ENCODE measurements at places on chromosomes 4 and X.

- no peak for DNase-seq
Observed at GRCh38 chr4:116899561-116899960, 185.8 kb downstream of the TRAM1L1 start.

DNA sequence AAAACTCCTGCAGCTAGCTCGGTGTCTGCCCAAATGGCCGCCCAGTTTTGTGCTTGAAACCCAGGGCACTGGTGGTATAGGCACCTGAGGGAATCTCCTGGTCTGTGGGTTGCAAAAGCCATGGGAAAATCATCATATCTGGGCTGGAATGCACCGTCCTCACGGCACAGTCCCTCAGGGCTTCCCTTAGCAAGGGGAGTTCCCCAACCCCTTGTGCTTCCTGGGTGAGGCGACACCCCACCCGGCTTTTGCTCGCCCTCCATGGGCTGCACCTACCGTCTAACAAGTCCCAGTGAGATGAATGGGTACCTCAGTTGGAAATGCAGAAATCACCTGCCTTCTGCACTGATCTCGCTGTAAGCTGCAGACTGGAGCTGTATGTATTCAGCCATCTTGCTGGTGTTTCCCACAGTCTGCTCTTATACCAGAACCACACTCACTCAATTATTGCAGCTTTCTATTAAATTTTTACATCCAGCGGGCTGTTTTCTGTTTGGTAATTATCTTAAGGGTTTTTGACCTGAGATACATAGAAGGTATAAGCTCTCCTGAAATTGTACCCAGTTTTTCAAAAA lies 36.7 kb upstream of the NPNT start:
- DNase-seq, result no peak

GRCh38 chrX:82998163-82998562 lies 509.9 kb upstream of the POU3F4 start:
- DNase-seq, result no peak

DNA sequence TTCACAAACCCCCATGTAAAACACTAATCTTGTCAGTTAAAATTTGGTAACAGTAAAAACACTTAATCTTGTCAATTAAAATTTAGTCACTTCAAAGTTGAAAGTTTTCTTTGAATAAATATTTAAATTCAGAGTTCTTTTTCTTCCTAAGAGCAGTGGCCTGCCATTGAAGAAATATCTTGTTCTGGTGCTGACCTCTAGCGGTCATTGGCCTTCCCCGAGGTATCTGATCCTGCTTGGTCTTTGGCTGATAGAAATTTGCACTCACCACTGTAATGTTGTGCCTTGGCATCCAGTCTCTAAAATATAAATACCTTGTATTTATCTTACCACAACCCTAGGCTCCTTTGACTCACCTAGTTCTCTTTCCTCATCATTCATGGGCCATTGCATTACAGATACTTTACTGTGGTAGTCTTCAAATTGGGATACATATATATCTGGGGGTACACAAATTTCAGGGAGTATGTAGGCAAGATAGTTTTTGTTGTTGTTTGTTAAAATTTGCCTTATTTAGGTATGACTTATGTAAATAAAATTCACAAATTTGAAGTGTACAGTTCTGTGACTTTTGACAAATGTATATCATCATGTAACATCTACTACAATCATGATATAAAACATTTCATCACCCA lies 6.7 kb upstream of the ART3 start:
- no peak for DNase-seq

GRCh38 chrX:154051201-154051810 lies 31.6 kb upstream of the IRAK1 start:
- DNase-seq, result peak; percentile 20

DNA sequence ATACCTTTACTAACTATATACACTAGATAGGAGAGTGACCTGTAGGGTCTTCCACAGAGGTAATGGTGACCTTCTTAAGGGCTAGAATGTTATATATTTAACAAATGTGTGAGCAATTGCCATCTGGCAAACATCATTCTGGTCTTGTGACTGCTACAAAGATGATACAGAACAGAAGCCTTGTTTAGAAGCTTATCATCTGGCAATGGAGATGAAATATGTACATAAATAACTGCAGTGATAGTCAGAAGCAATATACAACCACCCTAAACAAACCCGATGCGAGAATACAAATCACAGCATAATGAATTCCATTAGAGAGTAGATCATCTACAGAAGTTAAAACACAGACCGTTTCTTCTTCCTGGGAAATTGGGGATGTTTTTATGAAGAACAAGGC lies 952.7 kb upstream of the SLIT2 start:
- DNase-seq, result no peak

DNA sequence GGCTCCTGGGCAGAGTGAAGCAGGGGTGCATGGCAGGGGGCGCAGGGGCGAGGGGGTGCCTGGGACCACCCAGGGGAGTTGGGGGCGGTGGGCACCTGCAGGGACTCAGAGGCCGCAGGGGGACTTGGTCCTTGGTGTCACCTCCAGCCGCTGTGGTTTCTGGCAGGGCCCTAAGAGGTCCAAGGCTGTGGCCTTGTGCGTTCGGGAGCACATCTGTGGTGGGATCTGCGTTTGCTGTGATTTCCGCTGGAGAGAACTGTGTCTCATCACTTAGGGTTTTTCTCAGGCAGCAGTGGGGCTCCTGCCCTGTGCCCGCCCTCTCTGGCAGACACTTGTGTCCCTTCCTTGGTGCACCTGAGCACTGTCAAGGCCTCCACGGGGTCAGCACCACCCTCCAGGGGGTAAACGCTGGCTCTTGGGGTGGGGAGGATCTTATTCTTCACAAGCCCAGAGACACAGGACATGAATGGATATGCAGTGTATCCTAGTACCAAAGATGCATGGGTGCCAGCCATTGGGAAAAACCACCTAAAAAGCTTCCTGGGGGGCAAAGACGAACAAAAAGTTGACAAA lies 66.5 kb downstream of the ACOX3 start:
- no peak for DNase-seq

DNA sequence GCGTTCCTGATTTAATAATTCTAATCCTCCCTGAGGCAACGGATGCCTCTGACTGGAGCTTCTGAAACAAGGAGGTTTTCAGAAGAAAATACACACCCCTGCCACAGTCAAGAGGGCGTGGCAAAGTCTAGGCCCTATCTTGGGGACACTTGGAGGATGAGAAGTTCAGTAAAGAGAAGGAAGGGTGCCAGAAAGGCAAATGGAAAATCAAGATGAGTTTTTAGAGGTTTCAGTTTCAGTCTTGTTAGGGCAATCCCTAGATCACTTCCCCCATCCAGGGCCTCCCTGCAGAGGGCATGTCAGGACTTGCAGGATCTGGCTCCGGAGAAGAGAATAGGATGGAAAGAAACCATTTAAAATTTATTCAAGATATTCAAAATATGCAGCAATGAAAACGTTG lies 28.5 kb upstream of the FGF2 start:
- no peak for DNase-seq

DNA sequence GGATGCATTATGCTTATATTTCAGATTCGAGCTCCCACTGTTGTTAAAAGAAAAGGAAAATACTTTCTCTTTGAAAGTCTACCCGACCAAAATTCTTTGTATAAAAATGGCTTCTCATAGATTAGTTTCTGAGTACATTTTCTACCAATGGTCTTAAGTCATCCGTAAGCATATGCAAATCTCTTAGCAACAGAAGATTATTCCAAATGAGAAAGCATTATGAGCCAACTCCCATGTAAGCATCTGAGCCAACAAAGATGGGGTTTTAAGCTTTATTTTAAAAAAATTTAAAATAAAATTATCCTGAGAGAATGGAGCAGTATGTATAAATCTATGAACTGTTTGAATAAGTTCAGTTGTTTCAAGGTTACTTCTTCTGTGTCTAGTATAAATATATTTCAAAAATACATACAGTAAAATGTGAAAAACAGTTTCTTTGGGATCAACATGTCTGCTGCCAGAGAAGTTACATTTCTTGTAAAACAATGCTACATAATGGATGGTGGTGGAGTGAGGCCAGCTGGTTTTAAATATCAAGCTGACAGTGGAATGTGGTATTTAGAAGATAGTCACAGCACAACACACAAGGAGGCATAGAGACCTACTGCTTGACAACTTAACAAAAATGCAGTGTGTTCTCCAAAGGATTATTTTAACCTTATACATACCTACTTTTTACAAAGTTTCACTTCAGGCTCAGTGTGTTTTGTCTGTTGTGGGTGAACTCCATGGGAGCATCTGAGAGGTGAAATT lies 199.5 kb upstream of the DIPK2B start:
- no peak for DNase-seq

- no peak for DNase-seq
Observed at GRCh38 chr4:123980736-123981300, 584.2 kb downstream of the SPRY1 start.

DNA sequence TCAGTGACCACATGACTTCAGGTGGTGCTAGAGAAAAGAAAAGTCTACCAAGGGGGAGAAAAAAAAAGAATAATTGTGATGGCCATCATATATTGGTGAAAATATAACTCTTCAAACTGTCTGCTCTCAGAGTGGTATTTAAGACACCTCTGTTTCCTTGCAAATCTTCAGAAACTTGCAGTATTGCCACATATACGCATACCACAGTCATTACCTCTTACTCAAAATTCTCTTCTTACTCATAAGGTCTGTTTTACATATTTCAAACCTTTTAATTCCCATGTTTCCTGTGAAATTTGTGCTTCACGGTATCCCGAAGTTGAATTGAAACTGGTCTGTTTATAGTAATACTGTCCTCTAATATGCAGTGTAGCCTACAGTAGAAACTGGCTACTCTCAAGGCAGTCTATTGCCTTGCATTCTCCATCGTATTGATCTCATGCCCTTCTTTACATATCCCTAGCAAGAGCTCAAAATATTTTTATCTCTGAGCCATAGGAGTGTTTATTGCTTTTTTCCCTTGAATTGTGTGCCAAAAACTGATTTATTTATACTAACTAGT lies 34.7 kb upstream of the LHFPL1 start:
- no peak for DNase-seq

DNA sequence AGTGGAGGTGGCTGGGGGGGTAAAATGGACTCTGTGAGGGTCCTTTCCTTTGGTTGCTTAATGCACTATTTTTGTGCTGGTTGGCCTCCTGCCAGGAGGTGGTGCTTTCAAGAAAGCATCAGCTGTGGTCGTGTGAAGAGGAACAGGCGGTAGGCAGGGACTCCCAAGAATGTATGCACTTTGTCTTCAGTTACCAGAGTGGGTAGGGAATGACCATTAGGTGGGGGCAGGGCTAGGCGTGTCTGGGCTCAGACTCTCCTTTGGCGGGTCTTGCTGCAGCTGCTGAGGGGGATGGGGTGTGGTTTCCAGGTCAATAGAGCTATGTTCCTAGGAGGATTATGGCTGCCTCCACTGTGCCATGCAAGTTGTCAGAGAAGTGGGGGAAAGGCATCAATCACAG lies 509.0 kb downstream of the PCDH19 start:
- no peak for DNase-seq

DNA sequence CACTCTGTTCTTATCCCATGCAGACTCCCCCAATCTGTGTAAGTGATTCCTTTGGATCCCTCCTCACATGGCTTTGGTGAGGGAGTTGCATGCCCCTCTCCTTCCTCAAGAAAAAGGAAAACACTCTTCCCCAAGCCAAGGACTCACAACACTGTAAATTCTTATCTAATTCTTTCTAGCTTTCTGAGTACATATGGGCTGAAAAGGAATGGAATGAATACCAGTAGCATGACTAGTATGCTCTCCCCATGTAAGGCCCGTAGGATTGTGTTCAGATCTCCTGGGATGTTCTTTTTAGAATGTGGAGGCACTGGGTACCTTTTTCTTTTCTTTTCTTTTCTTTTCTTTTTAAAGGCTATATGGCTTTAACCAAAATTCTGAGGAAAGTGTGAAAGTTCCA lies 17.0 kb upstream of the MAGED1 start:
- DNase-seq, result no peak

DNA sequence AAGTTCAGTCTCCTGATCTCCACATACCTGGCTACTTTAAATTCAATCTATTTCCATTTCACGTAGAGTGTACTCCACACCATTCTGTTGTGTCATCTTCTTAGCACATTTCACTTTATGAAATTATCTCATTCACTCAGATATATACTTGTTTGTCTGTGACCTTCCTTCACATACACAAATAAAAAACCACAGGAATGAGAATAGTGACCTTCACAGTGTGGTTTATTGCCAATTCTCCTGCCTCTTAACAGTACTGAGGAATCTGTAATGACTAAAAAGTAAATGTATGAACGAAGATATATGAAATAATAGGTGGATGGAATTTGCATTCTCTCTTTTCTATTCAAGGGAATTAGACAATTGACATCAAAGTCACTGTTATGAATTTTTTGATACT lies 183.9 kb upstream of the PCDH7 start:
- no peak for DNase-seq

- DNase-seq, result no peak
Observed at GRCh38 chrX:9958183-9958582, 9.0 kb upstream of the CLDN34 start.

DNA sequence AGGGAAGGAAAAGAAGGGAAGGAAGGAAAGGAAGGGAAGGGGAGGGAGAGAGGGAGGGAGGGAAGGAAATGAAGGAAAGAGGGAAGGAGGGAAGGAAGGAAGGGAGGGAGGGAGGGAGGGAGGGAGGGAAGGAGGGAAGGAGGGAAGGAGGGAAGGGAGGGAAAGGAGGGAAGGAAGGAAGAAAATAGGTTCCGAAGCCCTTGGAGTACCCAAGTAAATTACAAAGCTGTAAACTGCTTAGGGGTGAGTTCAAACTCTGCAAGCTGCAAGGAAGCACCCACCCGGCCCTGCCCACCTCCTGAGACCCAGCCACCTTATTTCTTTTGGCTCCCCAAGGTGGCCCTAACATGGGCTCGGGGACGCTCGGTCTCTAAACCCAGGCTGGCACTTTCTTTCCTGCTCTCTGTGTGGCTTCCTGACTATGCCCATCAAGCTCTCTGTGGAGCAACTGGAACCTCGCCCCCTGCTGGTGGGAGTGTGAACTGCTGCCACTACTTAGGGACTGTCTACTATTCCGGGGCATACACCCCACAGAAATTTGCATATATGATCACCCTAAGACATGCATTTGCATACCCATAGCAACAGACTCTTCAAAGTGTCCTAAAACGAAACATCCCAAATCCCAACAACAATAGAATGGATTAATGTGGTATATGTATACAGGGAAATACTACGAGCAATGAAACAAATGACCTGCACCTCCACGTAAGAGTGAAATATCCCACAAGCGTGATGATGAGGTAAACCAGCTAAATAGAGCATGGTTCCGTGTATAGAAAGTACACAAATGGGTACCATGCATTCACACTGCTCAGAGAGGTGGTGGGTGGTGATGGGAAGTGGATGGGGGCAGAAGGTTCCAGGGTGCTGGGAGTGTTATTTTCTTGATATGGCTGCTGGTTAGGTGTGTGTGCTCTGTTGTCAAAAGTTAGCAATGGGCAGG lies 151.7 kb upstream of the TBL1X start:
- peak; percentile 54 for DNase-seq

GRCh38 chr4:150215601-150216000 lies 137.4 kb downstream of the DCLK2 start:
- DNase-seq, result no peak

DNA sequence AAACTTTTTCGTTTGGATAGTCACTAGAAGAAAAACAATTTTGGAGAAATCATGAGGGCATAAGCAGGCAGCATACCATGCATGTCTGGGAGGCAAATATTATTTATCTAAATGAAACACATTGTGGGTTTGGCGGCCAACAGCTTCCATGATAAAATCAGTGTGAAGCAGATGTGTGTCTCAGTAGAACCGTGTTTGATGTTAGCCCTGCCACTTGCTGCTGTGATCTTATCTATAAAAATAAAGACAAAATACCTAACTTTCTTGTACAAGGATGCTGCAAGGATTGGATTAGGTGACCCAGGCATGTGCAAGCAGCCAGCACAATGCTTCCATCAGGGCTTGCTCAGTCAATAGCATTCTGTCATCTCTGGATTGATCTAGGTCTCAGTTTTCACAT lies 341.4 kb downstream of the PACRGL start:
- no peak for DNase-seq

Data from stimulated activated CD8-positive, alpha-beta memory T cell treated with anti-CD3 and anti-CD28 coated beads, Interleukin-7, amount 100 ng/mL, for 1 hour (primary cell).